CD4-positive, alpha-beta T cell (primary cell): ENCODE measurements at places on chromosomes 12 and 14.
A peak's percentile ranks its signal among the peaks of the same experiment; 100 is the strongest.

GRCh38 chr12:109423392-109423791 is 53.7 kb downstream of the KCTD10 start:
- DNase-seq = no peak

DNA sequence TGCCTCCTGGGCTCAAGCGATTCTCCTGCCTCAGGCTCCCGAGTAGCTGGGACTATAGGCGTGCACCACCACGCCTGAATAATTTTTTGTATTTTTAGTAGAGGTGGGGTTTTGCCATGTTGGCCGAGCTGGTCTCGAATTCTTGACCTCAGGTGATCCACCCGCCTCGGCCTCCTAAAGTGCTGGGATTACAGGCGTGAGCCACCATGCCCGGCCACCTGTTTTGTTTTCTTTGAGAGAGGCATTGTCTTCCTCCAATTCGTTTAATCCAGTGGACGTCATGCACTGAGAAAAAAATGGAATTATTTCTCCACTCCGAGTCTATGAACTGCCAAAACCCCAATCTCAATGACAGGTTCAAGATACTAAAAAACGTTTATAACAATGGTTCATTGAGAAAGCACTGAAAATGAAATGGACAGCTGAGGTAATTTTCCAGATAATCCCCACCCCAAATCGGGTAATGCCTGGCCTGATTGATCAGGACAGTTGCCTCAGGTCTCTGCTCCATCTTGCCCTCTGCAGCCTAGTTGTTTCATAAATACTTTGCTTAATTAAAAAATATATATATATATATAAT is 132.7 kb upstream of the PARP11 start:
- DNase-seq = no peak

DNA sequence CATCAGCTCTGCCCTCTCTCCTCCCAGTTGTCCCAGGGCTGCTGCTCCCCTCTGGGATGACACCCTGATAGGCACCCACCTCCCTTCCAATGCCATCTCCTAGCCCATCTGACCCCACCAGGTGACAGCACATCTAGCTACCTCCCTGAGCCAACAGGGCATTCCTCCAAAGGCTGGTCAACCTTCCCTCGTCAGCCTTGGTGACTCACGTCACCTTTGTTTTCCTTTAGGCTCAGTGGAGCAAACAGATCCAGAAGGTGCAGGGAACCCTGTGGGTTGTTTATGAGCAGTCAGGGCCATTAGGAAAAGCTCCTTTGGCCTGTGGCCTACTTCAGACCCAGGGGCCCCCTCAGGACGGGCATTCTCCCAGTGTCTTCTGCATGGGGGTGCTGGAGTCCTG is 32.4 kb downstream of the PIGH start:
- DNase-seq = no peak

DNA sequence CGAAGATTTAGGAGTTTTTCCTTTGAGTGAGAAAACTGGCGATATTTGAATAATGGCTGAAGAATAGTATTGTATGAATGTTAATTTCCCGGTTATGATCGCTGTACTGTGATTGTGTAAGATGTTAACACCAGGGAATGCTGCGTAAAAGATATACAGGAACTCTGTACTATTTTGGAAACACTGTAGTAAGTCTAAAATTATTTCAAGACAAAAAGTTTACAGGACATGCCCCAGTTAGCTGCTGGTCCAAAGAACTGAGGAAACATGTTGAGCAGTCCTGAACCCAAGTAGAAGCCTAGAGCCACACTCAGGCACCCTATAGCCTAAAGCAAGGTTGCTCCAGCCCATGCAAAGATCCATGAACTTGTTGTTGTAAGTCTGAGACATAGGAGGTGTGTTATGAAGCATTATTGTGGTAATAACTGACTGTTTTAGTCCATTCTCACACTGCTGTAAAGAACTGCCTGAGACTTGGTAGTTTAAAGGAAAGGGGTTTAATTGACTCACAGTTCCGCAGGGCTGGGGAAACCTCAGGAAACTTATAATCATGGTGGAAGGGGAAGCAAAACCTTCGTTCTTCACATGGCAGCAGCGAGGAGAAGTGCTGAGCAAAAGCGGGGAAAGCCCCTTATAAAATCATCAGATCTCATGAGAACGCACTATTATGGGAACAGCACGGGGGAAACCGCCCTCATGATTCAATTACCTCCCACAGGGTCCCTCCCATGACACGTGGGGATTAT is 99.8 kb upstream of the RESF1 start:
- DNase-seq = no peak

DNA sequence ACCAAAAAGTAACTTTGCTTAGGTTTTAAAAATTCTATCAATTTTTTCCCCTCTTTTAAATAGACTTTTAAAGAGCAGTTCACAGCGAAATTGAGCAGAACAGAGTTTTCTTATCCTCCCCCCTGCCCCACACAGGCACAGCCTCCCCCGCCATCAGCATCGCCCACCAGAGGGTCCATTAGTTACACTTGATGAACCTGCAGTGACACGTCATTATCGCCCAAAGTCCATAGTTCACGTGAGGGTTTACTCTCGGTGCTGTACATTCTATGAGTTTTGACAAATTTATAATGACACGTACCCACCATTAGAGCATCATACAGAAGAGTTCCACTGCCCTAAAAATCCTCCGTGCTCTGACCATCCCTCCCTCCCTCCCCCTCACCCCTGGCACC is 58.4 kb downstream of the FZD10 start:
- no peak for DNase-seq

GRCh38 chr12:6323995-6324711 is 13.7 kb downstream of the PLEKHG6 start:
- DNase-seq = no peak

- no peak for DNase-seq
Measured at GRCh38 chr14:54769951-54770863, 132.4 kb downstream of the GCH1 start.

GRCh38 chr12:94700662-94701061 is 50.3 kb upstream of the TMCC3 start:
- DNase-seq = no peak

GRCh38 chr12:119594772-119595445 is 1.3 kb downstream of the TMEM233 start:
- DNase-seq = no peak

DNA sequence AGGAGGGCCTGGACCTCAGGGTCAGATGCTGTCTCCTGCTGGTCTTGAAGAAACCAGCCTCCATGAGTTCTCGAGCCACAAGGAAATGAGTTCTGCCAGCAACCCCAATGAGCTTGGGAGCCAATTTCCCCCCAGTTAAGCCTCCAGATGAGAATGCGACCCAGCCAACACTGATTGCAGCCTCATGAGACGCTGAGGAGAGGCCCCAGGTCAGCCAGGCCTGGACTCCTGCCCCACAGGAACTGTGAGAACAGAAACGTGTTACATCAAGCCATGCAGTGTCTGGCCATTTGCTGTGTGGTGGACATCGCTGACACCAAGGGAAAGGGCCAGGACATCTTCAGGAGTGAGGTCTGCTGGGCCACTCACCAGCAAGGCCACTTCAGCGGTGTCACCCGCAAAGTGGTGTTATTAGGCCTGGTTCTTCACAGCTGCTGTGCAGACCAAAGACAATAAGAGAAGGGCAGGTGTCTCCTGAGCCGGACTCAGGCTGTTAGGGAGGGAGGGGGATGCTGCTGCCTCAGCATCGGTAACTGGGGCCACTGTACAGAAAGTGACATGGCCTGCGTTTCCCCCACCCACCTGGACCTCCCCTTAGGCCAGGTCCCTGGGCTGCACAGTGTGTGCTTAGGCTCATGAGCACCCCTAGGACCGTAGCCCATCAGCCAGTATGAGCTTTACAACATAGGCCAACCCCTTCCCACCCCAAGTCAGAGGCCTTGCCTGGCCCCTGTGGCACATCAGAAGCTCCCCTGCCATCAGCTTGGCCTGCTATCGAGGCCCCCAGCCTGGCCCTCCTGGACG is 272.4 kb upstream of the RTL1 start:
- no peak for DNase-seq

DNA sequence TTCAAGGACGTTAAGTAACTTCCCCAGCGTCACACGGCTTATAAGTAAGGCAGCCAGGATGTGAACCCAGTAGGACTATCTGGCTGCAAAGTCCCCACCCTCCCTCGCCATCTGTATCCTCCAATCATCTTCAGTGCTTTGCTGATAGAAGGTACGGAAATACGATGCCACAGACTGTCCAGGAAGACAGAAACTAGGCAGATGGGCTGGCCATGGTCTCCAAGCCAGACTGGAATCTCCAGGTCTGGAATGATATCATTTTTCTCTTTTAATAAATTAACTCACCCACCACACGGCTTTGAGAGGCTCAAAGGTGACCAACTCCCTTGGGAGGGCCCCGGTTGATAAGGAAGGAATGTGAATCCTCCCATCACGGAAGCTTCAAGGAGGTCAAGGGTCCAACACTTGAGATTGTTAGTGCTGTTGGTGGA is 16.3 kb upstream of the BDKRB1 start:
- DNase-seq = no peak

GRCh38 chr12:57242691-57243454 is 8.1 kb downstream of the STAC3 start:
- DNase-seq = peak; percentile 46

GRCh38 chr14:69527635-69528034 is 43.1 kb downstream of the PLEKHD1 start:
- no peak for DNase-seq

GRCh38 chr12:51390891-51391282 is 319 bp downstream of the GALNT6 start:
- no peak for DNase-seq

- no peak for DNase-seq
Measured at GRCh38 chr14:33668066-33668465, 282.8 kb downstream of the EGLN3 start.

GRCh38 chr14:105880616-105881015 is 354.2 kb downstream of the TMEM121 start:
- DNase-seq = no peak

GRCh38 chr12:81284137-81284536 is 206.3 kb downstream of the ACSS3 start:
- no peak for DNase-seq

DNA sequence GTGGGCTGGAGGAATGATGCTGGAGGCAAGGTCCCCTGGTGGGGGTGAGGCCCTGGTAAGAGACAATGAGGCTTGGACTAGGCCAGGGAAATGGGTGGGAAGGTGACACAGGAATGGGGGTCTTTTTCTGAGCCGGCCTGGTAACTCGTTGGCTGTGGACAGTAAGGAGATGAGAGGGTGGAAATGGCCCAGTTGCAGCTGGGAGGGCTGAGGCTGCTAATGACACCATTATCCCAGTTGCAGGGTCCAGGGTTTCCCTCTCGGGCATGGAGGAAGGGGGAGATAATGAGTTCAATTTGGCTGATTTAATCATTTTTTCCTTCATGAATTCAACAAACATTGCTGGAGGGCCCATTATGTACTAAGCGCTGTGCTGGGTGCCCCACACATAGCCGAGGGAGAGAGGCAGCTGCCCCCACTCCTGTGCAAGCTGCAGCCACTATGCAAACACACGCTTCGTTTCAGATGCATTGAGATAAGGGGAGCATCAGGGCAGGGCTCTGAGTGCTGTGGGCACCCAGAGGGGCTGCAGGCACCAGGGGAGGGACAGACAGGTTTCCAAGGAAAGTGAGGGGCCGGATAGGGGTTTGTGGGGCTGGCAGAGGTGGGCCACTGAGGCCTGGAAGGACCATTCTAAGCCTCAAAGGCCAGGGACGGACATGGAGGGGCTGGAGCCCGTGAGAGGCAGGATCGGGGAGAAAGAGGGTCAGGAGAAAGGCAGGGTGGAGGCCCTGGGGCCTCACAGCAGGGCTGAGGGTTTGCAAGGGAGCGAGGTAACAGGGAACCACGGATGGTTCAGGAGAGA is 43.2 kb upstream of the MEG3 start:
- no peak for DNase-seq

- DNase-seq = no peak
Measured at GRCh38 chr12:6765048-6765633, 1.0 kb upstream of the PTMS start.

GRCh38 chr14:56059054-56059453 is 59.2 kb upstream of the PELI2 start:
- DNase-seq = no peak

DNA sequence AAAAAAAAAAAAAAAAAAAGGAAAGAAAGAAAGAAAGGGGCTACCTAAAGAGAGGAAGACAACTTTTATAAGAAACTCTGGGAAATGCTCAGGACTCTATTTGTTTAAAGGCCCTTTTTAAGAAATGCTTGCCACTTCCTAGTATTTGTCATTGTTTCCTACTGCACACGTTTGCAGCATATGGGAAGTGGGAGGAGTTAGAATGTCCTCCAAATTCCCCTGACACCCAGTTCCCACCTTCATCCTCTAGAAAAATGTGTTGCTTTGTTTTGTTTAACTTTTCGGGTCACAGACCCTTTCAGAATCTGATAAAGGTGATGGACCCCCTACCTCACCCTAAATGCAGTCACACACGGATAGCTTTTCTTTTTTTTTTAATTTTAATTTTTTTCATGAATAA is 40.8 kb downstream of the NINJ2 start:
- no peak for DNase-seq

DNA sequence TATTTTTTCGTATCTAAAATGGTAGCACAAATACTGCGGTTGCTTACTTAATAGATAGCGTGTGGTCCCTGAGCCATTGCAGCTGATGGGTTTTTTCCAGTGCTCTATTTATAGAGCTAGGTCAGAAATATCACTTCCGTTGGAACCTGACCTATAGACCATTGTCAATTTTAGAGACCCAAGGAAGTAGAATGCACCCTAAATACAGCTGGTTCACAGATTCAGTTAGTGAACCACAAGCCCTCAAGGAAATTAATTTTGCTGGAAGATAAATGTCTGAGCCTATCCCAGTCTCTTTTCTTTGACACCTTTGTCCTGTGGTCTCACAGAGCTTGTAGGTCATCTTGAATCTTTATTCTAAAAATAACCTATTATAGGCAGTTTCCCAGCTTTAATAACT is 391.0 kb downstream of the ZFP36L1 start:
- no peak for DNase-seq

GRCh38 chr12:121144416-121144914 is 11.8 kb downstream of the P2RX7 start:
- DNase-seq = no peak
